ENCODE measurements at places on chromosomes 12 and 14.

- no peak for DNase-seq
Measured at GRCh38 chr14:74816124-74816523, 53.0 kb downstream of the YLPM1 start.

- no peak for DNase-seq
Measured at GRCh38 chr14:74427651-74428050, 1.6 kb upstream of the SYNDIG1L start.

GRCh38 chr12:27282754-27283153 lies 38.7 kb downstream of the STK38L start:
- DNase-seq: no peak

DNA sequence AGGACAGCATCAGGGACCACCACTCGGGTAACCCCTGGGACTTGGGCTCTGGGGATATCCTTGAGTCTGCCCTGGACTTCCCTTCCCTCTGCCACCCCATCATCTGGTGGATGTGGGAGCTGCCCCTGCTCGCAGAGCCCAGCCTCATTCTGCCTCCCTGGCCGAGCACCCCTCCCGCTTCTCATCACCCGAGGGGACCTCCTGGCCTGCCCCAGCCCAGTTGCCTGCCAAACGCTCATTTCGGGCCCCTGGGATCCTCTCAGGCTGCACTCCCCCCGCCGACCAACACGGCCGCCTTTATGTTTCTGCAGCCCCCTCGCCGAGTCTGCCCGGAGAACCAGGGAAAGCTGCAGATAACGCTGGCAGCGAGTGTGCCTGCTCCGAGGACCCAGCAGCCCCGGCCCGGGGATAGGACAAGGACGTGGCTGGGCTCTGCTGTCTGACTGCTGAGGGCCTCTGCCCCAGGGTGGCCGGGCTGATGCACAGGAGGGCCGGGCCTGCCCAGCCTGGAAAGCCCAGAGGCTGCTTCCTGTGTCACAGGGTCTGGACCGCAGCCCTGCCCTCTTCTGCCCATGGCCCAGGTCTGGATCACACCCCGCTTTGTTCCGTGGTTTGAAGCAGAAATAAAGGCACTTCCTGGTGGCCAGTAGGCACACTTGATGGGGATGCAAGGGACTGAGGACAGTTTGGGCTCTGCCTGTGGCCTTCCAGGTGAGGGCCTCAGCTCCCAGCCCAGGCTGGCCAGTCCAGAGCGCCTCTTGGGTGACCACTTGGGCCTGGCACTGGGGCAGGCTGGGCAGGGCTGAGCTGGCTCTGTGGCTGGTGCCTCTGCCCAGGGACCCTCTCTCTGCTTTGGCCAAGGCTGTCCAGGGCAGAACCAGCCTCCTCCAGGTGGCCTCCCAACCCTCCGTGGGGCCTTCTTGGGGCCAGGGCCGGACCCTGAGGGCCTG lies 4.9 kb upstream of the EXOC3L4 start:
- DNase-seq: no peak

- DNase-seq: no peak
Measured at GRCh38 chr14:62934439-62934838, 110.8 kb downstream of the KCNH5 start.

DNA sequence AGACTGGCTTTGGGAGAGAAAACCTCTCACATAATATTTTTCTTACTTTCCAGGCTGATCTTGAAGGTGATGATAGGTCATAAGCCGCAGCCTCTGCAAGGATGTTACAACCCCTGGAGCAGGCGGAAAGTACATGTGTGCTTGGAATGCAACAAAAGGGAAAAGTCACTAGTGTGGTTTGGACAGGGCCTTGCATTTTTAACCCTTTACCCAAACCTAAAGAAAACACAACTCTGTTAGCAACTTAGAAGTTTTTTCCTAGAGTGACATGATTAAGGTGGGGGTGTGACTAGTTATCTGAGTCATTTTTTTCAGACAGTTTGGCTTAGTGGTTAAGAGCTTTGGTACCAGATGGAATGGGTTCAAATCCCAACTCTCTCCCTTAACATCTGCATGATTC lies 97.0 kb downstream of the TMEM30B start:
- DNase-seq: no peak

GRCh38 chr14:73097421-73097820 lies 38.9 kb upstream of the PSEN1 start:
- no peak for DNase-seq

- no peak for DNase-seq
Measured at GRCh38 chr12:10771132-10771733, 31.2 kb downstream of the TAS2R7 start.

Data from effector memory CD8-positive, alpha-beta T cell (primary cell).